ENCODE measurements at places on chromosomes 1 and 21. TPM values are rescaled to one million over a fixed set of nuclear protein-coding genes. Genes with fewer than 3 reads are reported as not detected.

DNA sequence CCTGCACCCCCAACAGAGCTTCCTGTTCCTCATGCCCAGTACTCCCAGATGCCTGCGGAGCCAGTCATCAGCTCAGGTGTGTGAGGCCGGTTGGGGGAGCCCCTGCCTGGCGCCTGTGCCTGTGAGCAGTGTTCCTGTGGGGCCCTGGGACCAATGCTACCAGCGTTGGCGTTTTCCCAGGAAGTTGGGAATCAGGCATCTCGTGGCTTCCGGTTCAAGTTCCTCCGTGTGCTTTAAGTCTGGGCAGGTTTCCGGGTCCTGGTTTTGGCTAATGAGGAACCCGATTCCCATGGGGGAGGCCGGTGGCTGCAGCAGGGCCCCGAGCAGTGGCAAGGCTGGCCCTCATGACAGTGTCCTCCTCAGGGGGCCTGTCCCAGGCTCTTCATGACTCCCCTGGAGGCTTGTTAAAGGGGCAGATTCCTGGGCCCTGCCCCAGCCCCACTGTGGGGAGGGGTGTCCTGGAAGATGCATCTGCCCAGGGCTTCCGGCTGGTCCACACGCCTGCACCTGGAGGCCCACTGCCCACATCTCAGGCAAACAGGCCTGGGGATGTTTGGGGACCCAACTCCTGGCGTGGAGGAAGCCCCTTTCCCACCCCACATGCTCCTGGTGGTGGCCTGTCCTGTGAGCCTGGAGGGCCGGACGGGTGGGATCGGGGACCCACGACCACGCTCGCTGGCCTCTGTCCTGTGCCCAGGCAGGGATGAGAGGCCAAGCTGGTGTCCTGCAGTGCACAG, 26.2 kb downstream of the TP73 start:
- DNase-seq: no peak

Gene CTNNBIP1
- total RNA-seq: 26.8 TPM

DNA sequence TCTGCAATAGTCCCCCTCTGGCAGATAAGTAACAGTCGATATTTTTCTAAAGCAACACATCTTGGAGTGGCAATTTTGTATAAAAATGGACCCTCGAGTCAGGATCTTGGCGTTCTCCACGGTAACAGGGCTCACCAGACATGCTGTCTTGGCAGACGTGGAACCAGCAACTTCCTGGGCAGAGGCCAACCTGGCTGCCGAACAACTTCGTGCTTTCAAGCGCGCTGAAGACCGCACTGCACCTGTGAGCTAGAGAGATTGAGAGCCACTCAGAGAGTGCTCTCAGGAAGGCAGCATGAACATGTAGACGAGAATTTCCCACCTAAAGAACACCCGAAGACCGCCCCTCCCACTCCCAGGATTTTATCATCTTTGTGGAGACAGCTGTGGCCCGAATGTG, 7.3 kb downstream of the C1orf174 start:
- no peak for DNase-seq

DNA sequence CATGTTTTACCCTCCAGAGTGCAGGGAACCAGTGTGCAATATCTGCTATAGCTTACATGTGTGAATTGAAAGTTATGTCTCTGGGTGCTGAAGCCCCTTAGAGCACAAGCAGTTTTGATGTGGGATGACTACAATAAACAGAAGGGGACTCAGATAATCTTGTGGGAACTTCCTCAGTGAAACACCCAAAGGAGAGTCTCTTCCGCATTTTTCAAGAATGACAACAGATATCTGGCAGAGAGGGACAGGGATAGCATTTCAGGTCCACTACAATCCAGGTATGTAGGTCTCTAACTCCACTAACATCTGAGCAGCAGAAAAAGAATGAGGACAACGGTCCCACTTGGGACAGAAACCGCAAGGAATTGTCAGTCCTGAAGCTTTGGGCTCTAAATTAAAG, 67.6 kb upstream of the PDE4B start:
- DNase-seq: no peak

Gene FCRL4
- total RNA-seq: not detected

Gene DFFB
- 6.1 TPM for total RNA-seq

DNA sequence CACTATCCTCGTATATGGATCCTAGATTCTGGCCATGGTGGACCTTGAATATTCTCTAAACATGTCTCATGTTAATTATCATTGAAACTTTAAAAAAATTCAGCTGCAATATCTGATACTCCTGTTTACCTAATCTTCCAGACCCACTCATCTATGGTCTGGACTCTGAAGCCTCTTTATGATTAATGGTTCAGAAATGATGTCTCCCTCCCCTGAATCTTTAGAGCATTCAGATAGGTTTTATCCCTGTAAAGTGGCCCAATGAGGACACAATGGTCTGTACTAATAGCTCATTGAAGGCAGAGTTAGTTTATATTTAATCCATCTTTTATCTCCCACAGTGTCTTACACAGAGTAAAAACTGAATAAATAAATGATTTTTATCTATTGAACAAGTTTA, 53.0 kb upstream of the DUSP10 start:
- no peak for DNase-seq

DNA sequence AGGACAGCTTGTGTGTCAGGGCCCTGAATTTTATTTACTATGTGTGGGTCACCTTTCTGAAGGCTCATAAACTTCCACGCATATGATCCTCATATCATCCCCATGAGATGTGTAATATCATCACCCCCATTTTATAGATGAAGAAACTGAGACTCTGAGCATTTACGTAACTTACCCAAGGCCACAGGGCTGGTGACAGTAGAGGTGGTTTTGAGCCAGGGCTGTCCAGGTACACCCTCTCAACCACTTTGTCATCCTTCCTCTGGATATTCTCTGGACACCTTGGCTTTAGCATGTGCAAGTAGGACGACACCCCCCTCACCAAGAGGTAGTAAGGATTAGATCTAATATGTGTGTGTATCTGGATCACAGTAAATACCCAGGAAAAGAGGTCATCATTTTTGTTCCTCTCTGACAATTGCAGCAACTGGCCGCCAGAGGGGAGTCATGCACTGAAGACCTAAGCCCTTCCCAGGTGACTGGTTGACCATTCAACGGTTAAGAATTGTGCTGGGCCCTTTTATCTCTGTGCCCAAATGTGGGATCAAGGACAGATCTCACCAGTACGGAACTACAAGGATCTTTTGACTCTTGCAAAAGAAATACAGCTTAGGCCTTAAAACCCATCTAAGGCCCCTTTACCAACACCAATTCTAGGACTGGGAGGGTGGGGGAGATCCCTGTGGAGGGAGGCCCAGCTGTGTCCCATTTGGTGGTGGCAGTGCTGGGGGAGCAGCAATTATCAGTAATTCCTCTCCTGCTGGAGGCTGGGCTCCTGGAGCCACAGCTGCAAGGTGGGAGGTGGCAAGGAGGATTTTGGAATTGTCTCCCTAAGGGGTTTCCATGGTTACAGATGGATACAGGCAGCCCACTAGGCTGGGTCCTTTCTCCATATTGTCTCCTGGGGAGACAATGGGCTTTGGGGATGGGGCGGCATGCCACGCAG, 13.7 kb upstream of the E2F2 start:
- no peak for DNase-seq

DNA sequence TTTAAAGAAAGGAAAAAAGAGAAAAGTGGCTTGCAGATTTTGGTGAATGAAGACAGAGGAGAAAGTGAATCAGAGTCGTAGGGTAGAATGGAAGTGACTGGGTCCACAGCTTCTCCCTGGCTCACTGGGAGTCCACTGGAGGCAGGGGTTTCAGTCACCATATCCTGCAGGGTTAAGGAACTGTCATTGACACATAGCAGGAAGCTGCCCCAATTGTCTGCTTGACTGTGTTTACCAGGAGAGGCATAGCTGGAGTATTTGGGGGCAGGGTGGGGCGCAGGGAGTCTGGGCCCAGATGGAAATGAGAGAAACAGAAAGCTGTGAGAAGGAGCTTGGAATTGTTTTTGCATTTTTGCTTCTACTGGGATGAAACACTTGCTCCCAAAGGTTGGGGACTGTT, 228.8 kb upstream of the CSF3R start:
- DNase-seq: no peak

DNA sequence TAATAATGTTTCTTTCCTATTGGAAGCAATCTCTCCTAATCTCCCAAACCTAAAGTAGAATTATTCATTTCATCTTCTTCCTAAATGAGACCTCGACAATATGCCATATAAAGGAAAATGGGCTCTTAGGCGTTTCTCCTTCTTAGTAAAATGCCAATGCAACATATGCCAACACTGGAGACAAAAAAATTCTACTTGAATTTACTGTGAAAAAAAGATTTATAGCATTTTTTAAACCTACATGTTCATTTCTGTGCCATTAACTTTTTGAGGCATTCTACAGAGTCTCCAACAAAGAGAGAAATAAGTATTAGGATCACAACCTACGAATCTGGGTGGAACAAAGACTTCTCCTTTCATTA, 1.3 kb downstream of the WDR47 start:
- no peak for DNase-seq

Gene ESPN
- not detected for total RNA-seq

DNA sequence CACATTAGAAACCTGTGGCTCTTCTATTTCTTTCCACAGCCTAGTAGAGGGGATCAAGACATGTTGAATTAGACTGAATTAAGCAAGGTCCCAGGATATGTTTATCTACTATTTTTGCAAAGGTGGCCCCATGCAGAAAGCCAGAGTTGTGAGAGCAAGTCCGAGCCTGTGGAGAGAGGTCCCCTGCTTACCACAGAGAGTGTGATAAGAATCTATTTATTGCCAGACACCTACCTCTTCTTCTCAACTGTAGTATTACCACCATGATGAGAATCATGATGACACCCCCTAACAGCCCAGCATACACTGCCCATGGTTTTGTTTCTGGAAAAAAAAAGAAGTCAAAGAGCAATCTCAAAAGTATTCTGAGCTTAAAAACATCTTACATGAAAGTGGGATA, 23.0 kb downstream of the SLAMF1 start:
- no peak for DNase-seq

Gene KRTAP21-2
- not detected for total RNA-seq

Measured in epithelial cell of proximal tubule (primary cell).